ENCODE measurements at places on chromosomes 4 and X.

DNA sequence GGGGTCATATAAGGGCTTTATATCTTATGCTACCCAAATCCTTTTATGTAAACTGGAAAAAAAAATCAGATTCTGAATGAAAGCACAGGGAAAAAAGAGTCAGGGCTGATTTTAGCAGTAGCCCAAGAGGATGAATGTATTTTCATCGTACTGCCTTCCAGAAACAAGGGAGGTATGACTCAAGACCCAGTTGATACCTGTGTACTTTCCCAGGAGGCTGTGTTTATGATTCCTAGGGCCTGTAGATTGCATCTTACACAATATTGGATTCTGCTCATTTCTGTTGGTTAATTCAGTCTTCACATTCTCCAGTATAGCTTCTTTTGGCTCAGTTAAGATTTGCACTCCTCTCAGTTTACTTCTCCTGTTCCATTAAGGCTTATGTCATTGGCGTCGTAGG is 127.9 kb upstream of the LIMCH1 start:
- no peak for DNase-seq

GRCh38 chr4:82891707-82892466 is 934 bp upstream of the SEC31A start:
- no peak for DNase-seq

DNA sequence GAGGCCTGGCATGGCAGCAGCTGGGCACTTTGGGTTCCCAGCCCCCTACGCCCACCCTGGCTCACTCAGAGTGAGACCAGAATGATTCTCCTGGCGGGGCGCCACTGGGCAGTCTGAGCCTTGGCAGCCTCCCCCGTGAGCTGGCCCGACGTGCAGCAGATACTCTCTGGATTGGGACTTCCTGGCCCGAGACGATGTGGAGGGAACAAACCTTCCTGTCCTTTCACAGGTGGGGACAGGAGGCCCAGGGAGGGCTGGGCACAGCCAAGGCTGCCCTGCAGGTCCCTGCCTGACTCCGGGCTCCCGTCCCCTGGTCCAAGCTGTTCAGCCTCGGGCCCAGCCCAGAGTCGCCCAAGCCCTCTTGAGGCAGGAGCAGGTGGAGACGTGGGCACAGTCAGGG is 17.9 kb upstream of the ADD1 start:
- no peak for DNase-seq

- no peak for DNase-seq
Measured at GRCh38 chrX:134711135-134711921, 53.1 kb upstream of the PLAC1 start.

DNA sequence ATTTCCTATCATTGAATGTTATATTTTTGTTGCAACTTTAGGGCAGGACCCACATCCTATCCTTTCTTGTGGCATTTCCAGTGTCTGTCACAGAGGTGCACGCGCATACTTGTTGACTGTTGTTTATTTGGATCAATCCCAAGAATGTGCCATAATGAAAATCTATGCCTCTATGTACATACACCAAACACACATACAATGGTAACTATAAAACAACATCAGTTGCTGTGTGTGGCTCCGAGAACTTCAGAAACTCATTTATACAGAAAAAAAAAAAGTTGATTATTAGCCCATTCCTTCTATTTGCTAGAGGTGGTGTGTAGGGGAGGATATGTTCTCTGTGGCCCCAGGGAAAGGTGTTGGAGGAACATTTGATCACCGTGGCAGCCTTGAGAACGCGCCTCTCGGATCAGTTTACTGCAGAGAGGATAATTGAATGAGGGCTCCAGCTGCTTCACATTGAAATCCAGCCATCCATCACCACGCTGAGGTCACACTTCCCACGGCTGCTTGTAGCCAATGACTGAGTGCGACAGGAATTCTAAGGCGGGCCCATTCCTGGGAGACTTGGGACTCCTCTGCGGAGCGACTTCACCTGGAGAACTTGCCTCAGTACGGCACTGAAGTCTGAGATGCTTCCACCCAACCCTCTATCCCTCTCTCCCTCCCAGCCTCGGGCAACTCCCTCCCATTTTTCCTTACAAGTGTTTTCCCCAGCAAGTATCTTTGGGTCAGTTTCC is 19.5 kb downstream of the SMPX start:
- DNase-seq, result no peak

DNA sequence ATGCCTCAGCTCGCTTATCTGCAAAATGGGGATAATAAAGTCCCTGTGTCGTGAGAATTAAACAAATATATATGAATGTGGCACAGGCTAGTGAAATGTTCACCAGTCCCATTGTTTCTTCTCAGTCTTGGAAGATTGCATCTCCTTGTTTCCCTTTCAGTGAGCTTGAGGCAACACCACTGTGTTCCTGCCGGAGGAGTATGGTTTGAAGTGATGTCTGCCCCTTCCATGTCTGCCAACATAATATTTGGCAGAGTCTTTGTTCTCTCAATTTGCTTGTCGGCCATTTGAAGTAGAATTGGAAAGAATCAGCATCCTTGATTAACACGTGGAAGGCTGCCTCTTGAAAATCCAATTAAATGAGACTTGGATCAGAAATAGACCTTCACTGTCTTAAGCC is 1088.5 kb upstream of the INTU start:
- no peak for DNase-seq

DNA sequence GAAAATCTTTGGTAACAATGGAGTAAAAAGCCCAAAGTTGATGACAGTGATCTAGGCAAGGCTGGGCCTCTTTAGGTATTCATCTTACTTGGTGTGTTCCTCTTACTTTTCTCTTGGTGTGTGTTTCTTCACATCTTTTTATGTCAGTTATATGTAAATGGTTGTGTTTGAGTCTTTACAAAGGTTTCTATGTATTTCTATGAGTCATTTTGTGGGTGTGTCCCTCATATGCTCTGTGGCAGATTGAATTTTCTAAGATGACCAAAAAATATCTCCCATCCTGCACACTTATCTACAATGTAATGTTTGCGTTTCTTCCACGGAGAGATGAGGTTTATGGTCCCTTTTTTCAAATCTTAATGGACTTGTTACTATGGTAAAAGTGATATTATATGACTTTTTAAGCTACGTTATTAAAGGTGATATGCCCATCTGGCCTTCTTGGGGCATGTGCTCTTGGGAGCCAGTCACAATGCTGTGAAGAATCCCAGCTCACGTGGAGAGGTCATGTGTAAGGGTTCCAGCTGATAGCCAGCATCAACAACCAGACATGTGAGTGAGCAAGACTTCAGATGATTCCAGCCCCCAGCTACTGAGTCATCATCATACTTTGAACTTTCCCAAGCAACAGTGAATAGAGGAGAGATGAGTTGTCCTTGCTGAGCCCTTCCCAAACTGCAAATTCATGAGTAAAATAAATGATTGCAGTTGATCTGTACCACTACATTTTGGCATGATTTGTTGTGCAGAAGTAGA is 126.9 kb downstream of the CBLL2 start:
- DNase-seq, result no peak

DNA sequence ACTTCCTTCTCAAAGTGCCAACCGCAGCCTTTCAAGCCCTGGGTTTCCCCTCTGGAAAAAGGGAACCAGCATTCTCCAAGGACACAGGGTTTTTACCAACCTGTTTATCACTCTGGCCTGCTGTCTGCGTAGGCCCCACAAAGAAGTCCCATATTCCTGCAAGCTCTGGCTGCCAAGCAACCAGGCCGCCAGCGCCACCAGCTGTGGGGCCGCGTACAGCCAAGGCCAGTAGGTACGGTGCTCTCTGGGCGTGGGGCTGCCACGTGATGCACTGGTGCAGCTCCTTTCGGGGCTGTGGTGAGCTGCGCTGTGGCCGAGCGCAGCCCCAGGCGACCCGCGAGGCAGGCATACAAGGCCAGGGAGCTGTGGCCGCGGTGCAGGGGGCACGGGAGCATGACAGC is 22.1 kb downstream of the LUZP4 start:
- DNase-seq, result no peak

DNA sequence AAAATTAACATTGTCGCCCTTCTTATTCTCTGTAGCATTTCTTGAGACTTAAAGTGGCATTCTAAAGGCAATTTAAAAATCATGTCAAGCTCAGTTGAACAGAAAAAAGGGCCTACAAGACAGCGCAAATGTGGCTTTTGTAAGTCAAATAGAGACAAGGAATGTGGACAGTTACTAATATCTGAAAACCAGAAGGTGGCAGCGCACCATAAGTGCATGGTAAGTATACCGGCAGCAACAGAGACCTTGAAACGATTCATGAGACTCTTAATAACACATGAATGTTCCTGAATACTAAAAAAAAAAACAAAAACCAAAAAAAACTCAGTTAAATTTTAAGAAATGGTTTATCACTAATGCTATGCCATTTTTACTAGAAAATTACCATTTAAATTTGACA is 82.4 kb upstream of the HPRT1 start:
- DNase-seq, result no peak

GRCh38 chr4:53529025-53529424 is 62.3 kb downstream of the LNX1 start:
- no peak for DNase-seq

DNA sequence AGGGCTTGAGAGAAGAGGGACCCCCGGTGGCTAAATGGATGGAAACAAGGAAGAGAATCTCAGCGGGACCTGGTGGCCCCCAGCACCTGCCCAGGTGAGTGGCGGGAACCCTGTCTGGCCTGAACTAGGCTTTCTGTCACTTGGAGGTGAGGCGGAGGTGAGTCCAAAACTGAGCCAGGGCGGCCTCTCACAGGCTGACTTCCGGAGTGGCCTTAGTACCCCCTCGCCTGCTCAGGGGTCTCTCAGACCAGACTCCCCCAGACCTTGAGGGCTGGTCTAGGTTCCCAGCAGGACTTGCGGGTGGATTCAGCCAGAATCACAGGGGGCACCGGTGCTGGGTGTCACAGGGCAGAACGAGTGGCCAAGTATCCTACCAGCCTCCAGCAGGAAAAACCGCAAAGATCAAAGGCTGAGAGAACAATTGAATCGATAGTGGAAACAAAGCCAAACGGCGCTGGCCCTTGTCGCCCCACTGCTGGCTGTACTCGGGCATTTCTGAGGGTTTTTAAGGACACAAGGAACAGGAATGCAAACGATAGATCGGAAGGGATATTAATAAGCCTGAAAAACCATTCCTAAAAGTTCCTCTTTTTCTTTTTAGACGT is 67.8 kb downstream of the WFS1 start:
- DNase-seq, result no peak

DNA sequence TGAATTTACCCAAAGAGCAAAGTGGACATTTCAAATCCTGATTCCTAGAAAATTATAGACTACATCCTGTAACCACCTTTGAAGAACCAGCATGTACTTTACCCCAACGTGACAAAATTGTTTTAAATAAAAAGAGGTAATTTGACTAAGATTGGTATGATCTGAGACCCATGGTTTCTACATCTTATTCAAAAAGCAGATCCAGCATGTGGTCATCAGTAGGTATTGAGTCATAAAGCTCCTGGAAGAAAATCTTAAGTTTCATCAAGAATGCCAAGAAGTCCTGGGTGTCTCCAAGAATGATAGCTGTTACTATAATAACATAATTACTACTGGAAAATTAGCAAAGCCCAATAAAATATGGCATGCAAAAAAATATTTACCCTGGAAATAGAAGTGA is 61.8 kb downstream of the NFKB1 start:
- no peak for DNase-seq

DNA sequence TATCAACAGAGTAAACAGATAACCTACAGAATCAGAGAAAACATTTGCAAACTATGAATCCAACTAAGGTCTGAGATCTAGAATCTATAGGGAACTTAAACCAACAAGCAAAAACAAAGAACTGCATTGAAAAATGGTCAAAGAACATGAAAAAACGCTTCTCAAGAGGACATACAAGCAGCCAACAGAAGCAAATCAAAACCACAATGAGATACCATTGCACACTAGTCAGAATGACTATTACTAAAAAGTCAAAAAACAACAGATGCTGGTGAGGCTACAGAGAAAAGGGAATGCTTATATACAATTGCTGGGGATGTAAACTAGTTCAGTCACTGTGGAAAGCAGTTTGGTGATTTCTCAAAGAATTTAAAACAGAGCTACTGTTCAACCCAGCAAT is 255.7 kb downstream of the TMEM47 start:
- no peak for DNase-seq
